ENCODE measurements at places on chromosomes 11 and 22.

GRCh38 chr11:110989428-110990133 lies 255.9 kb upstream of the POU2AF2 start:
- no peak for DNase-seq

DNA sequence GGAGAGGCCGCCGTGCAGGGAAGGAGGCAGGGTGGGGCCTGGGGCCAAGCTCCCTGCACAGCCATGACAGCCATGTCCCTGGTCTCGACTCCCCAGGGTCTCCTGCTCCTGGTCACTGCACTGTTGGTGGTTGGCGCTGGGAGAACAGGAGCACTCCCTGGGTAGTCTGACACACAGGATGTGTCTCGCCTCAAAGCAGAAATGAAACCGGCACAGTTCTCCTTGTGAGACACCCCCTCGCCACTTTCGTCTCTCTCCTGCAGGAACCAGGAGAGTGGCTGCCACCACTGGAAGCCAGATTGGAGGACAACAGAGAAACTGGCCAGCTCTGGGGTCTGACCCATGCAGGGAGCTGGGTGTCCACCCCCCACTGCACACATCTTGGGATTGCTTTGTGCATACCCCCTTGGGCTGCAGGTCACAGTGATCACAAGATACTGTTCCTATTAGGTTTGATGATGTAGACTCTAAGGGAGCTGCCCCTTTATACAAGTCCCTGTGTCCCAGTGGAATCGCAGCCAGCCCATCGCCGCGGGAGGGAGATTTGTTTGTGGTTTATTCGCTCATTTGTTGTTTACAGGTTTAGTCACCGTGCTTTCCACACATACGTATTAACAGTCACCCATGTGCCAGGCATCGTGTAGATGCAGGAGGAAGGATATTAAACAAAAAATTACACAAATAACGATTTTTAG lies 27.0 kb upstream of the YWHAH start:
- no peak for DNase-seq

DNA sequence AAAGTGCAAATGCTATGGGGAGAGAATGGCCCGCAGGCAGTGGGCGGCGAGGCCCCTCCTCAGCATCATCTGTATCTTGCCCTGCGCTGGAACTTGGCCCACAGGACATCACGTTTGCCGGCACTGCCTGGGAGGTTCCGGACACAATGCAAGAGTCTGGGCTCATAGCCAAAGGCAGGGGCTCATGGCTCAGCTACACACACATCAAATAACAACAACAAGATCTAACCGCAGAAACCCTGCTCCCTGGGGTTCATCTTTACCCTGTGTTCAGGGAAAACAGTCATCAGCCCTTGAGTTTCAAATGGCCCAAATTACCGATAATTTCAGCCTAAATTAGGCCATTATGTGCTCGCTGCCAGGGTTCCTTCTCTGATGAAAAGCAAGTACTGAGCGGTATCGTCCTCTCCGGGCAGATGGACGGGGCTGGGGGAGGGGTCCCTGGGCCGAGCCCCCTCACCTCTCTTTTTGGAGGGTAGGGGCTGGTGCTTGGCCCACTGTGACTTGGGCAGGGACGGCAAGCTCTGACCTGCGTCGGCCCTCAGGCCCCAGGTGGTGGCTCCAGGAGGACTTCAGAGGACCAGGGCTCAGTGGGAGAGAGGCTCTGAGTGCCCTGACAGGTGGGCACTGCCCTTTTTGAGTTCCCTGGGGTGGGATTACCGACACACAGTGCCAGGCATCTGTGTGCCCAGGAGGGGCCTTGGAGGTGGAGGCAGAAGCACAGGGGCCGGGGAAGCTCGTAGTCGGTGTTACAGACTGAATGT lies 25.0 kb upstream of the GAL start:
- no peak for DNase-seq

- DNase-seq: no peak
Observed at GRCh38 chr11:102005306-102005705, 41.9 kb upstream of the CFAP300 start.

DNA sequence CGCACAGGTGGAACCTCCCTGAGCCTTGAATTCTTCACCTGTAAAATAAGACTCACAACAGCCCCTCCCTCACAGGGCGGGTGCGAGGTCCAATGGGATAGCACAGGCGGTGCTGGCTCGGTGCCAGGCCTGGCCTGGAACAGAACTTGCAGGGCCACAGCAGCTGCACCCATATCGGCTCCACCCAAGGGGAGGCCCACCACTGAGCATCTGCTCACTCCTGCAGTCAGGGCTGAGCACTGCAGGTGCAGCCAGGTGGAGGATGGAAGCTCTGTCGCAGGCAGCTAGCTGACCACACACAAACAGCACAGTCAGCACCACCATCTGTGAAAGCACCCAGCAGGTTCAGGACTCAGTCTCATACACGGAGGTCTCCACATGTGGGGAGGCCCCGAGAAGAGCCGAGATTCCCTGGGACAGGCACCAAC lies 19.6 kb downstream of the VPS37C start:
- no peak for DNase-seq

- no peak for DNase-seq
Observed at GRCh38 chr11:34656062-34656720, 35.3 kb downstream of the EHF start.

DNA sequence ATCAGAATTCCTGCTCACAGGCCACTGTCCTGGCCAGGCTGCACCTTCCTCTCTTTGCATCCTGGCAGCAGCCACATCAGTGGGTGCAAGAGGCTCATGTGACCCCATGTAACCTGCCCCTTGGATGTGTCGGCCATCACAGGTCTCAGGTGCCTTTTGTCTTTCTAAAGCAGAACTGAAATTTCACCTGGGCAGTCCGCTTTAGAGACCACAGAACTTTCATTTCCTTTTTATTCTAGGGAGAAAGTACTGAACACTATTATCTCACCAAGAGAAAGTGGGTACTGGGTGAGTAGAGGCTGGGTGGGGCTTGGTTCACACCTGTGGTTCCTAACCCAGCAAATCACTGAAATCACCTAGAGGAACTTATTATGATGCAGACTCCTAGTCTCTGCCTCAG lies 51.7 kb upstream of the NUP160 start:
- no peak for DNase-seq

- DNase-seq: no peak
Observed at GRCh38 chr11:69370984-69371709, 77.2 kb downstream of the MYEOV start.

GRCh38 chr11:40393511-40393910 lies 1065.9 kb downstream of the LRRC4C start:
- DNase-seq: no peak

- DNase-seq: no peak
Observed at GRCh38 chr22:35605369-35605680, 11.8 kb downstream of the MB start.

- no peak for DNase-seq
Observed at GRCh38 chr11:12161603-12162350, 51.4 kb downstream of the MICAL2 start.

DNA sequence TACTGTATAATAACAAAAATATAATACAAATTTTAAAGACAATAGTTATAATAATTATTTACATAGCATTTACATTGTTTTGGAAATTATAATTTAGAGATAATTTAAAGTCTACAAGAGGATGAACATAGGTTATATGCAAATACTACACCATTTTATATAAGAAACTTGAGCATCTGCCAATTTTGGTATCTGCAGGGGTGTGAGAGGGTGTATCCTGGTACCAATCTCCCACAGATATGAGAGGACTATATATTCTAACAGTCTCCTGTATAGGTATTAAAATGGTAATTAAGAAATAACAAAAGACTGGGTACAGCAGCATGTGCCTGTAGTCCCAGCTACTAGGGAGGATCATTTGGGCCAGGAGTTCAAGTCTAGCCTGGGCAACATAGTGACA lies 134.4 kb downstream of the APOL5 start:
- no peak for DNase-seq

DNA sequence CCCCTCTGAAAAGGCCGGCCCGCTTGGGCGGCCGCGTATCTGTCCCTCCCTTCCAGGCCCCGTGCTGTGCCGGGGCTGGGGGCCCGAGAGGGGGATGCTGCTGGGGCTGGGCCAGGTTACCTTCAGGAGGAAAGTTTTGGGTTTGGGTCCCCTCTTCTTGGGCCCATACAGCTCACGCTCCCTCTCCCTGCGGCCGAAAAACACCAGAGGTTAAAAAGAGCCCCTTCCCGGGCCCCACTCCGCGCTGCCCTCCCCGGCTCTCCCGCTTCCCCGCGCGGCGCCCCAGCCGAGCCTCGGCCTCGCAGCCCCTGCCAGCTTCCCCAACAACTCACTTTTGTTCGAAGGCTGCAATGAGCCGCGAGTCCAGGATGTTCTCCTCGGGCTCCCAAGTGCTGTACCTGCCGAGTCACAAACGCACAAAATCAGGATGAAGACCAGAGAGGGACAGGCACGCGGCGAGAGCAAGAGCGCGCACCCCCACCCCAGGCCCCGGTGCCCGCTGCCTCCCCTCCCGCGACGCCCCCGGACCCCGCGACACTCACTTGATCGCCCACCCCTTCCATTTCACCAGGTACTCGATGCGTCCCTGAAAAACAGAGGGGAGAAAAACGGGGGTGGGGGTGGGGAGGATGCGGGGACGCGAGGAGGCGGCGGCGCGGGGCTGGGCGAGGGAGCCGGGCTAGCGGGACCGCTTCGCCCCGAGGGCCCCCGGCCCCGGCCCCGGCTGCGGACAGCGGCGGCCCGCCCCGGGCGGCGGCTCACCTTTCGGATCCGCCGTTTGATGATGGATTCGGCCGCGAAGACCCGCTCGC lies 450 bp downstream of the CBX6 start:
- DNase-seq: no peak

DNA sequence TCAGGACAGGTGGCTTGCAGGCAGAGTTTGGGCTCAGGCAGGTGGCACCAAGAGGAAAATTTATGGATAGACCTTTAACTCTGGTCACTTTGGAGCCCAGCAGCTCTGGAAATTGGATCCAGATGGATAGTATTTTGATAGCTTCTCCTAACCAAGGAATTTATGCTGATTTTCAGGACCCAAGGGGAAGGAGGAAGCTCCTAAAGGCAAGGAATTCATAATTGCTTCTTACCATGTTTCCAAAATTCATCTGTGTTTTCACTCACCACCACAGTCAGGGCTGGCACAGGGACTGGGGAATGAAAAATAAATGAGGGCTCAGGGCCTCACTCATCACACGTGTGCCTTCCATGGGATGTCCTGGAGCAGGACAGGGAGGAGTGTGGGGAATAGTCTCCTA lies 317.8 kb downstream of the ST3GAL4 start:
- no peak for DNase-seq

DNA sequence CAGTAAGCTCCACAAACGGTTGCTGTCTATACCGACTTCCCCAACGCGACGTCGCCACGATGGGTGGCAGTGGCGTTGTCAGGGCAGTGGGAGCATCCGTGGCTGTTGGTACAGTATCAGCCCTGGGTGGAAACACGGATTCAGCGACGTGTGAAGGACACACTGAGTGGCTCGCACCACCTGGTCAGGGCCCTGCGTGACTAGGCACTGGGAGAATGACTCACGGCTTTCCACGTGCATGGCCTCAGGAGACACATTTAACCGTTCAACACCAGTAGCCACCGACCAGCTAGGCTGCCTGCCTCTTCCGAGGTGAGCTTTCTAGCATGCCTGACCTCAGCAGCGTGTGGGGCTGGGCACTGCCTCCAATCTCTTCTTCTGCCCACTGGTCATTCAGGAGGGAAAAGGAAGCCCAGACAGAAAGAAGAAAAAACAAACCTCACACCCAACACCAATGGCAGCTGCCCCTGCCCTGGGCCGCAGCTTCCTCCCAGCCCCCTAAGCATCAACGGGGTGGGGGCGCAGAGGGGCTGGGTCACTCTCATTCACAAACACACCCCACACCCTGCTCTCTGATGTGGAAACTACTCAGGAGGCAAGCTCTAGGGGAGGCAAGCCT lies 59.0 kb downstream of the MYH9 start:
- DNase-seq: peak; percentile 40

GRCh38 chr11:46075928-46076327 lies 45.3 kb downstream of the PHF21A start:
- DNase-seq: no peak

DNA sequence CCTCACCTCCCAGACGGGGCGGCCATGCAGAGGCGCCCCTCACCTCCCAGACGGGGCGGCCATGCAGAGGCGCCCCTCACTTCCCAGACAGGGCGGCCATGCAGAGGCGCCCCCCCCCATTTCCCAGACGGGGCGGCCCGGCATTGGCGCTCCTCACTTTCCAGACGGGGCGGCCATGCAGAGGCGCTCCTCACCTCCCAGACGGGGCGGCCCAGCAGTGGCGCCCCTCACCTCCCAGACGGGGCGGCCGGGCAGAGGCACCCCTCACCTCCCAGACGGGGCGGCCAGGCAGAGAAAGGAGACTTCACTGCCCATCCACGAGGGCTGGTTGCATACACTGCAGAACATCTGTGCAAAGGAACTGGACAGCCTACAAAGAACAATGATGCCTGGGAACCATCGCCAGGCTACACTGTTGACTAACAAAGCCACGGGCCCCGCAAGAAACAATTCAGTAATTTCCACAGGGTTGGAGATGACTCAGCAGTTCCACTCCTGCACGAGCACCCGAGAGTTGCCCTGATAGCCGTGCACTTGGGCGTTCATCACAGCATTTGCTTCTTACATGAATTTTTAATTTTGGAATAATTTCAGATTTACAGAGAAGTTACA lies 58.7 kb downstream of the CTTN start:
- DNase-seq: no peak

DNA sequence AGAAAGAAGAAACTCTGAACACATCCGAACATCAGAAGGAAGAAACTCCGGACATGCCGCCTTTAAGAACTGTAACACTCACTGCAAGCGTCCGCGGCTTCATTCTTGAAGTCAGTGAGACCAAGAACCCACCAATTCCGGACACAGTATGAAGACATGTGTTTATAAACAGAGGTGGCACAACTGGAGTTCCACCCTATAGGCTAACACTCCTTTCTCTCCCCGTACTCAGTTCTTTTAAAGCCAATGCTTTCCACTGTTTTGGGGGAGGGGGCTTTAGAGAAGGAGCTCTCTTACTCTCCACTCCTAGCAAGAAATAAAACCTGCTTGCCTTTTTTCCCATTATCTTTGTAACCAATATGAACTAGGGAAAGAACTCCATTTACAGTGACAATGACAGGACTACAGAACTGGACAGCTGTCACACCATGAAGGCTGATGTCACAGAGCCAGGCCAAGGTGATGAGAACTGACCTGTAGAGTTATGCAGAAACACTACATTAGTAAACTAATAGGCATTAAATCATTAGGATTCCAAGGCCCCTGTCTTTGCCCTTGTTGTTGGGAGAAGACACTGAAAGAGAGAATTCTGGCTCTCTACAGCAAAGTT lies 733 bp downstream of the TRIM5 start:
- no peak for DNase-seq

Measured in stimulated activated CD8-positive, alpha-beta memory T cell treated with anti-CD3 and anti-CD28 coated beads, Interleukin-2, amount 100 ng/mL, for 1 hour (primary cell).